Hematopoietic multipotent progenitor cell treated with erythropoietin and hydrocortisone succinate and interleukin-3 and kit ligand, for 4 days (in vitro differentiated cells): ENCODE measurements at places on chromosomes 16 and 17.

DNA sequence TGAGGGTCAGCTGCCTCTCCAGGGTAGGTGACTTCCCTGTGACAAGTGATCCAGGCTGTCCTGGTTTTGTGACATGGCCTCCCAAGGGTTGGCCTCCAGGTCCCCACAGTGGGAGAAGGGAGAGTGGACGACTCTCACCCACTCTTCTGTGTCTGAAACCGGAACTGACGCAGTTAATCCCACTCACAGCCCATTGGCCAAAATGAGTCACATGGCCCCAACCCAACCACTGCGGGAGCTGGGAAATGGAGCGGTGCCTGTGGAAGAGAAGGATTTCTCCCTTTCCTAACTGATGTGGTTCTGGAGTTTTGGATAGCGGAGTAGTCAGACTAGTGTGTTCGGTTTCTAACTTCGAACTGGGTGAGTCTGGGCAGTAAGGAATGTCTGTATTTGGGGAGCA is 79.4 kb downstream of the ABCC6 start:
- no peak for DNase-seq

GRCh38 chr17:76558198-76559095 is 18.6 kb downstream of the PRCD start:
- peak; percentile 70 for DNase-seq

GRCh38 chr17:81685108-81685507 is 1.3 kb downstream of the HGS start:
- DNase-seq: no peak

DNA sequence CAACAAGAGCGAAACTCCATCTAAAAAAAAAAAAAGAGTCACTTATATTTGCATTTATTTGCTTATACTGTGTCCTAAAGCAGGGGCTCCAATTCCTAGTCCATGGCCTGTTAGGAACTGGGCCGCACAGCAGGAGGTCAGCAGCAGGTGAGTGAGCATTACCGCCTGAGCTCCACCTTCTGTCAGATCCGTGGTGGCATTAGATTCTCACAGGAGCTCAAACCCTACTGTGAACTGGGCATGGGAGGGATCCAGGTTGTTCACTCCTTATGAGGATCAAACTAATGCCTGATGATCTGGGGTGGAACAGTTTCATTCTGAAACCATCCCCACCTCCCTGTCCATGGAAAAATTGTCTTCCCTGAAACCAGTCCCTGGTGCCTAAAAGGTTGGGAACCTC is 24.9 kb downstream of the ITGB3 start:
- no peak for DNase-seq

GRCh38 chr16:88761830-88762229 is 23.2 kb downstream of the PIEZO1 start:
- DNase-seq: no peak

DNA sequence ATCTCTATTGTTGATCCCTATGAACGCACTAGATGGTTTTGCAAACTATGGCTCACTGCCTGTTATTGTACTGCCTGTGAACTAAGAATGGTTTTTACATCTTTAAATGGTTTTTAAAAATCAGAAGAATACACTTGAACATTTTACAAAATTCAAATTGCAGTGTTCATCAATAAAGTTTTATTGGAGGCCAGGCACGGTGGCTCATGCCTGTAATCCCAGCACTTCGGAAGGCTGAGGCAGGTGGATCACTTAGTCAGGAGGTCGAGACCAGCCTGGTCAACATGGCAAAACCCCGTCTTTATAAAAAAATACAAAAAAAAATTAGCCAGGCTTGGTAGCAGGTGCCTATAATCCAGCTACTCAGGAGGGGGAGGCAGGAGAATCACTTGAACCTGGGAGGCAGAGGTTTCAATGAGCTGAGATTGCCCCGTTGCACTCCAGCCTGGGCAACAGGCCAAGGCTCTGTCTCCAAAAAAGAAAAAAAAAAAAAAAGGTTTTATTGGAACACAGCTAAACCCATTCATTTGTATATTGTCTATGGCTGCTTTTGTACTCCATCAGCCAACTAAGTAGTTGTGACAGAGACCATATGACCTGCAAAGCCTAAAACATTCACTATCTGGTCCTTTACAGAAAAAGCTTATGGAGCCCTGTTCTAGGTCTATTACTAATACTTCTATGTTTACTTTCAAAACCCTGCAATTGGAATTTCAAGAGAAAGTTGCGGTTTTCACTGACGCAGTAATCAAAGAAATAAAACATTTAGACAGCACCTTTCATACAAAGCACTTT is 18.9 kb downstream of the IKZF3 start:
- DNase-seq: no peak
